NCI-H82 (cell line): ENCODE measurements at places on chromosomes 16 and 17.

DNA sequence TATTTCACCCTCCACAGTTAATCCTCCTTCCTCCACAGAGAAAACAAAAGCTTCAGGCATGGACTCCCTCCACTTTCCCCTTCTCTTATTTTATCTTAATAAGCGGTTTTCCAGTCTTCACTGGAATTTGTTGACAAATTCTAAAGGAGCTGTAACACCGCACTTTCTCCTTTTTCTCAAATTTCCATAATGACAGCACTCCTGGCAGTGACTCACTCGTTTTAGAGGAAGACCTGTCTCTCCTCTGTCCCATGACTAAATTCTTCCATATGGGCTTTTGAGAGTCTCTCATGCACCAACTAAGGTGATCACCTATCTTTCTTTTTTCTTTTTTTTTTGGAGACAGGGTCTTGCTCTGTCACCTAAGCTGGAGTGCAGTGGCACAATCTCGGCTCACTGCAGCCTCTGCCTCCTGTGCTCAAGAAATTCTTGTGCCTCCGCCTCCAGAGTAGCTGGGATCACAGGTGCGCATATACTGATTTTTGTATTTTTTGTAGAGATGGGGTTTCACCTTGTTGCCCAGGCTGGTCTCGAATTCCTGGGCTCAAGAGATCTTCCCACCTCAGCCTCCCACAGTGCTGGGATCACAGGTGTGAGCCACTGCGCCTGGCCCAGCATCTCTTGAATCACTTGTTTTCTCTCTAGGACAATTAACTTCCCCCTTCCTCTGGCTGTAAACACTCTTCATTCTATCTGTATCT, 7.7 kb downstream of the ITGAM start:
- DNase-seq, result no peak

GRCh38 chr16:842061-842476, 41.5 kb upstream of the GNG13 start:
- peak; percentile 16 for DNase-seq

GRCh38 chr16:23640615-23640930, 537 bp downstream of the PALB2 start:
- DNase-seq, result peak; percentile 72

DNA sequence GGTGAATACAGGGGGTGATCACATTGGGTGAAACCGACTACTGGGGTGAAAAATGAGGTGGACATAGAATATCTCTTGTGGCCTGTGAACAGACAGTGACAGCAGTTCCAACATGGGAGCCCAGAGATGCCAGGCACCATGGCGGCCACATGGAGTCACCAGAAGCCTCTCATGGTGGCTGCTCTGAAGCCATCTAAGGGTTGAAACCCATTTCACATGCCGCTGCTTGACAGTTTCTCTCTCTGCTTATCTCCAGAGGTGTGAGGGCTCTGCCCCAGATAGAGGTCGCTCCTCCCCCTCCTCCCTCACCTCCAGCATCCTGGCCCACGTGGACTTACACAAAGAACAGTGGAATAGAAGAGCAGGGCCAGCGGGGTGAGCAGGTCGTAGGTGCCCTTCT, 37.9 kb upstream of the PIK3R6 start:
- no peak for DNase-seq

- no peak for DNase-seq
Measured at GRCh38 chr17:21302711-21303425, 18.4 kb downstream of the MAP2K3 start.

DNA sequence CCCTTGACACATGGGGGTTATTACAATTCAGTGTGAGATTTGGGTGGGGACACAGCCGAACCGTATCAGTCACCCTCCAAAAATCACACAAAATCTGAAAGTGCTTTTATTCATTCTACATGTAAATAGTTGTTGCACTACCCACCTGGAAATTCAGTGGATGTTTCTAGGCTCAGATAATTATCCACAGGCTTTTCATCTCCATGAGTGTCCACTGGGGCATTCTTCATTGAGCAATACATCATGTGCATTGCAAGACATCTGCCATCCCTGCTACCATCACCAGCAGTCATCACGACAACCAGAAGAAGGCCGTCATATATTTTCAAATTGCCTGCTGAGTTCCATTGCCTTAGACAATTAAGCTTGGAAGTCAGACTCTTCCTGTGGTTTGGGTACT, 330.8 kb downstream of the WWOX start:
- DNase-seq, result no peak

- DNase-seq, result peak; percentile 51
Measured at GRCh38 chr16:6335072-6335471, 997.6 kb upstream of the RBFOX1 start.

- DNase-seq, result no peak
Measured at GRCh38 chr16:23374721-23375510, 72.8 kb downstream of the SCNN1B start.

DNA sequence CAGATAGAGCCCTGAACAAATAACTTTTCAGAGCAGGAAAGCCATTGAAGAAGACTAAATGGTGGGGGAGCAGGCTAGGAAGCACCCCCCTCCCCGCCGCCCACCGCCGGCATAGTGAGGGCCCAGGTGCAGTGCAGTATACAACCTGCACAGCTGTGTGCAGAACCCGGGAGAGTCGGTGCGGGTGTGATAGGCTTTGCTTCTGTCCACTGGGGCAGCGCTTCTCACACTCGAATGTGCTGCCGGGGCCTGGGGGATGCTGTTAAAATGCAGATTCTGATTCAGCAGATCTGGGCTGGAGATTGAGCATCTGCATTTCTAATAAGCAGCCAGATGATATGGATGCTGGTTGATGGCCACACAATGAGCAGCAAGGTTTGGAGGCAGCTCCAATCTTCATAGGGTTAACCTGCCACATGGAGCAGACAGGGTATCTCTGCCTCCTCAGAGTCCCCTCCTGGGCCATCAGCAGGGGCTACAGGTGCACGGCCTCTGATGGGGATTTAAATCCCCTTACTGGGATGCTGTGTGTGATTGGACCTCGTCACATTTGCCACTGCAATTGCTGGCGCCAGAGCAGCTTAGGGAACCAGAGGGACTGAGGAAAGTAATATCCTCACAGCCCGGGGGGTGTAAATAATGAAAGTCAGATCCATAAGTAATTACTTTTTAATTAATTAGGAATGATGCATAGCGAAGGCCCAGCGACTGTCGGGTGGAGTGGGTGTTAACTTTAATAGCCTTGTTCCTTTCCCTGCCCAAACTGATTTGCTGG, 172.0 kb upstream of the RPL38 start:
- DNase-seq, result peak; percentile 98

- no peak for DNase-seq
Measured at GRCh38 chr16:61544165-61544564, 492.1 kb downstream of the CDH8 start.

GRCh38 chr17:8332688-8333087, 7.0 kb upstream of the ODF4 start:
- peak; percentile 65 for DNase-seq

- no peak for DNase-seq
Measured at GRCh38 chr16:62020681-62021080, 15.6 kb downstream of the CDH8 start.

DNA sequence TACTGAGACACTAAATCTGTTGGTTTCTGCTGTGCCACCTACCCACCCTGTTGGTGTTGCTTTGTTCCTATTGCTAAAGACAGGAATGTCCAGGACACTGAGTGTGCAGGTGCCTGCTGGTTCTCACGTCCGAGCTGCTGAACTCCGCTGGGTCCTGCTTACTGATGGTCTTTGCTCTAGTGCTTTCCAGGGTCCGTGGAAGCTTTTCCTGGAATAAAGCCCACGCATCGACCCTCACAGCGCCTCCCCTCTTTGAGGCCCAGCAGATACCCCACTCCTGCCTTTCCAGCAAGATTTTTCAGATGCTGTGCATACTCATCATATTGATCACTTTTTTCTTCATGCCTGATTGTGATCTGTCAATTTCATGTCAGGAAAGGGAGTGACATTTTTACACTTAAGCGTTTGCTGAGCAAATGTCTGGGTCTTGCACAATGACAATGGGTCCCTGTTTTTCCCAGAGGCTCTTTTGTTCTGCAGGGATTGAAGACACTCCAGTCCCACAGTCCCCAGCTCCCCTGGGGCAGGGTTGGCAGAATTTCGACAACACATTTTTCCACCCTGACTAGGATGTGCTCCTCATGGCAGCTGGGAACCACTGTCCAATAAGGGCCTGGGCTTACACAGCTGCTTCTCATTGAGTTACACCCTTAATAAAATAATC, 14.6 kb downstream of the STH start:
- DNase-seq, result peak; percentile 69

DNA sequence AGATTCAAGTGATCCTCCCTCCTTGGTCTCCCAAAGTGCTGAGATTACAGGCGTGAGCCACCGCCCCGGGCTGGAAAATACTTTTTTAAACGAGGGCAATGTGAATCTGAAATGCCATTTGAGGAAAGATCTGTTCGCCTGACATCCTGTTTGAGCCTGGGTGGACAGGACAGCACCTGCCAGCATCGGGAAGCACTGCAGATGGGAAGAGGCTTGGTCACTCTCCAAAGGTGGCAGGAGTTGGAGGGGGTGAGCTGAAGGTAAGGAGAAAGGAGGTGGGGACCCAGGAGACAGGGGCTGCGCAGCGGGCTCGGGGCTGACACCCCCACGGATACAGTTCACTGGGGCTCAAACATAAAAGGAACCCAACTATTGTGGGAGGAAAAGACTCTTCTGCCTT, 3.9 kb upstream of the BIRC5 start:
- no peak for DNase-seq

DNA sequence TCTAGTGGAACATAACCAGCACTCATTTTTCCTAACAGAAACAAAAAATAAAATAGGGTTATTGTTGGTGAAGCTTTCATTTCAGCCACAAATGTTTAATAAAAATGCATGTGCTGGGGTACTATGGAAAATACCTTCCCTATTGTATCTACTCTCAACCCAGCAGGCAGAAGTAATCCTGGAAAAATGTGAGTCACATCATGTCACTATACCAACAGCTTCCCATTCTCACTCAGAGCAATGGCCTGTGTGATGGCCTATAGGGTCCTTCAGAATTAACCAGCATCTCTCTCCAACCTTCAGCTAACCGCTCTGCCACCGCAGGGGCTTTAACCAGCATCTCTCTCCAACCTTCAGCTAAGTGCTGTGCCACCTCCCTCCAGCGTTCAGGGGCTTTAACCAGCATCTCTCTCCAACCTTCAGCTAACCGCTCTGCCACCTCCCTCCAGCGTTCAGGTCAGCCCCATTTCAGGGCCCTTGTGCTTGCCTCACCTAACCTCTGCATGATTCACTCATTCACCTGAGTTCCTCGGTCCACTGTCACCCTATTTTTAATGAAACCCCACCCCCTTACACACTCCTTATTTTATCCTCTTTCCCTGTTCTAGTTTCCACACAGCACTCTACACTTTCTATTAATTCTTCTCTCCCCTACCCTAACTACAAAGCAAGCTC, 34.0 kb downstream of the UBE2G1 start:
- DNase-seq, result peak; percentile 44
